ENCODE measurements at places on chromosomes 6 and 20.

DNA sequence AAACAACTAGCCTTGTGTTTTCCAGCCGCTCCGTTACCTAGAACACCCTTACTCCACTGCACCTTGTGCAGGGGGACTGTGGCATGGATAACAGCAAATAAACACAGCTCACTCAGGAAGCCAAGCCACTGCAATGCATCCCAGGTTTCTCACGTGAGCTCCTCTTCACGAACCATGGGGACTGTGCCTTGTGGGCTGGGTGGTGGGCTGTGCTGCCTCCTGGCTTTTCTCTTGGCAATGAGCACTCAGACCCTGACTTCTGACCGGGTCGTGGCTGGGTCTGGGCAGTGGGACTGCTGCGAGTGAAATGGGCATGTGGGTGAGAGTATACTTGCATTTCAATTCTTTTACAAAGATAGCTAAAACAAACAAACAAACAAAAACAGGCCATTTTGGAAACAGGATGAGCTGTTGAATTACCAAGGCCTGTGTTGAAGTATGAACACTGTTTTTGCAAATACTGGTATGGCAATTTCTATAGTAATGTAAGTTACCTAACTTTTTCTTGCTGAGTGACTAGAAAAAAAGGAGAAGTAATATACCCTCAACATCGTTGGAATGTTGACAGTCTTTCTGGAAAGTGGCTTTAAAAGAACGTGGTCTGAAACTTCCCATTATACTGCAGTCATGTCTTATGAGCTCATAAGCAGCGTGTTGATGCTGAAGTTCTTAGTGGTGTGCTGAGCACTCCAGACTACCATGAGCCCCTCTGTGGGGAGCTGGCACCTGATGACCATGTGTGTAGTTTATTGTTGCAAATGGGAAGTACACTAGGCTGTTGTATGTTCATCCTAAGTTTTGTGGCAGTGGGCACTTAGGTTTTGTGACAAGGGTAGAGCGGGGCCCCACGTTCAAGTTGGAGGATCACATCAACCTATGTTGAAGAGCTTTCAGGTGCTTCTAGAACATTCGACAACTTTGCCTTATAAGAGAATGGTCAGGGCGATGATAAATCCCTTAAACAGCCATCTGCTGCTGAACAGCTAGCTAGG, 120.4 kb downstream of the ARMC2 start:
- DNase-seq, result no peak

- peak; percentile 57 for DNase-seq
These were observed 58.8 kb upstream of the MAP7 start for GRCh38 chr6:136608991-136609390.

GRCh38 chr6:90294614-90294988, 2.0 kb downstream of the BACH2 start:
- DNase-seq, result no peak

DNA sequence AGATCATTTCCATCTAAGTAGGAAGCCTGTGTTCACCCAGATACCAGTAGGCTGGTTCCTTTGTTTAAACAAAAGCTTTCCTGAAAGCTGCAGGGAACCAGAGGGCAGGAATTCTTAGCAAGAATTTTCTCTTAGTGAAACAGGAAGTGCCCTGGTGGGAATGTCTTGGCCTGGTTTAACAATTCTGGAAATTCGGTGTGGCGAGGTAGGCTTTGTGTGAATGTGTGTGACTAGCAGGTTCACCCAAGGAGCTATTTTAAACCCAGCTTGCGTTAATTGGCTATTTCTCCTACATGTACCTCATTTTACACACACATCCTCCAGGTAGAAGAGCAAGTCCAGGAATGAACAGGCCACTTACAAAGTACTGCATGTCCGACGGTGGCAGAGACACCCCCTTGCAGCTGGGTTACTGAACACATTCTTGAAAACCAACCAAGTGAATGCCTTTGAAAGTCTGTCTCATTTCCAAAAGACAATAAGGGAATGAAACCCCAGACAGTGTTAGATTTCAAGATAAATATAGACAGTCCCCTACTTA, 64.6 kb downstream of the GFOD1 start:
- DNase-seq, result peak; percentile 42

- DNase-seq, result no peak
These were observed 88.1 kb upstream of the IFNGR1 start for GRCh38 chr6:137307163-137307854.

GRCh38 chr6:133499662-133500061, 258.5 kb downstream of the EYA4 start:
- DNase-seq, result no peak

DNA sequence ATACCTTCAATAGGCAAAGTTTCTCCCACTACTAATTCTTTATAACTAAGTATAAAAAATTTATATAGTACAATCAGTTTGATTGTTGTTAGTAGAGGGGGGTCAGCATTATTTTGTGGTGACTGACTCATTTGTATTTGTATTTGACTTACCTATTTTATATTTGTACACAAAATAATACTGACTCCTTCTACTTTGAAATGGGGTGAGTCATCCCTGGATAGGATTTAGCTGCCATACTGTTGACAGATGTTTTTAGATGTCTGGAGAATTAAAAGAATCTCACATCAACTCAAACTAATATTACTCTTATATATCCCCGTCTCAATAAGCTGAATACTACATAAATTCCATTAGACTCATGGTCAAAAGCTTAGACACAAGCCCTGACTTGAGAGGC, 114.9 kb downstream of the FRK start:
- DNase-seq, result peak; percentile 12

- DNase-seq, result no peak
These were observed 298.4 kb downstream of the BCKDHB start for GRCh38 chr6:80404889-80405288.

GRCh38 chr6:106514583-106514885, 114.8 kb downstream of the RTN4IP1 start:
- no peak for DNase-seq

GRCh38 chr6:44620922-44621321, 233.4 kb downstream of the CDC5L start:
- DNase-seq, result no peak

DNA sequence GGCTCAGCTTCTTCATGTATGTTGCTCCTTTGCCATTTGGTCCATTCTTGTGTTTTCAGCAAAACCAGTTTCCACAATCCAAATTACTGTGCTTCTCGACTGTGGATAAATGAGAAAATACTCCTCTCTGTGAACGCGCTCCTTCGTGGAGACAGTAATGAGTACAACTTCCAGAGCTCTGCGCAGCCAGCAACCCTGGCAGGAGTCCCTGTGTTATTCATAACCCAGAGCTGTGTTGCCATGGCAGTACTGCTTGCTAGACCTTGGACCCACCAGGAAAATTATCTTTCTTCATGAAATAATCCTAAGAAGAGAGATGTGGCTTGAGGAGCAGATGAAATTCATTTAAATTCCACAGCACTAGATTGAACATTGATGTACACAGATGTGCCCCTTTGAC, 73.7 kb downstream of the SLC22A3 start:
- DNase-seq, result no peak

- no peak for DNase-seq
These were observed 95.3 kb upstream of the BHLHE23 start for GRCh38 chr20:63101781-63102720.

- DNase-seq, result no peak
These were observed 7.3 kb downstream of the SDC4 start for GRCh38 chr20:45340951-45341350.

DNA sequence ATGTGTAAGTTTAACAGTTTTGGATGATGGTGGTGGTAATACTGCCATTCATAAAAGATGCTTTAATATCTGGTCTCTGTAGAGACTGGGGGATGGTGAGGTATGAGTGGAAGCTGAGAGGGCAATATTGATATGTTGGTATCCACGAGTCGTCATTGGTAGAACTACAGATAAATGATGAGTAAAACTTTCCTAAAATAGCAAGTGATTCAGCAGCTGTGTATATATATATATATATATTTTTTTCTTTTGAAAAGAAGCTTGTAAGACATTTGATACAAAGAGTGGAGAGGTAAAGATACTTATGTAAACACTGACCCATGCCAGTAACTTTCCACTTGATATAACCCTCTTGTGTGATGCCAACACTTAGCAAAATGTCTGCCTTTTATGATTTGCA, 41.7 kb upstream of the CITED2 start:
- no peak for DNase-seq

DNA sequence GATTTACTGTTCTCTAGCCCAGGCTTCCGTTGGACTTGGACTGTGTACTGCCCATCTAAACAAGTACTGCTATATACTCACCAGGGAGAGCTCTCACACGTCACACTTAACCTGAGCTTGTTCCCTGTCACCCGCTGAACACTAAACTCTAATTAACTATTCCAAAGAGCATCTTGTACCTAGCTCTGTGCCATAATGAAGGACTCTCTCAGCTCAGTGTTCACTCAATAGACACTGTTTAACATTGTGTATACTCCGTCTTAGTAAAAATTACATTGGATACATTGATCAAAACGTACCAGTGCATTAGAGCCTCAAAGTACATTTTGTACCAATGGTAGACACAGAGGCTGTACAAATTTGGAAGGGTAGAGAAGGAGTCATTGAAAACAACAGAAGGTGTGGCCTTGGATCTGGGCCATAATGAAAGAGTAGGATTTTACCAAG, 55.4 kb upstream of the EPHA7 start:
- DNase-seq, result no peak

GRCh38 chr6:69232911-69233448, 563.8 kb downstream of the LMBRD1 start:
- DNase-seq, result peak; percentile 32

GRCh38 chr6:148874698-148875293, 128.0 kb downstream of the UST start:
- DNase-seq, result no peak

DNA sequence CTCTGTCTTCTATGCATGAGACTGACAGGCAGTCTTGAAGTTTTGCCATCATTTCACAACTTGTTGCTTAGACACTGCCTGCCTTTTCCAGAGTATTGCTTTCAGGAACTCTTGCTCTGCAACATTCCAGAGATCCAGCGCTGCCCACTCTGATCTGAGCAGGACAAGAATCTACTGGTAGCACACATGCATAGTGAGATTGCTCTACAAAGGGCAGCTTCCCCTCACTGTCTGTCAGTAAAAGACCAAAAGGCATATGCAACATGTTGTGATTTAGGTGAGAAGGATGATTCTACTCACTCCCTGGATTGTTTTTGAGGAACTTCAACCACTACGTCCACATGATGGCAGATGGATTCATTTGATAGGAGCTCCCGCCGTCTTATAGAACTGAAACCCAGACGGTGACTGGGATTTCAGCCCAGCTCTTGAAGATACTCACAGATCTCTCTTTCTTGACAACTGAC, 259.1 kb downstream of the ARID1B start:
- DNase-seq, result no peak

- no peak for DNase-seq
These were observed 147.0 kb downstream of the CDH26 start for GRCh38 chr20:60104993-60105803.

GRCh38 chr20:41078329-41078728, 49.7 kb downstream of the TOP1 start:
- peak; percentile 75 for DNase-seq

GRCh38 chr20:13149371-13150105, 71.5 kb upstream of the ISM1 start:
- DNase-seq, result no peak

DNA sequence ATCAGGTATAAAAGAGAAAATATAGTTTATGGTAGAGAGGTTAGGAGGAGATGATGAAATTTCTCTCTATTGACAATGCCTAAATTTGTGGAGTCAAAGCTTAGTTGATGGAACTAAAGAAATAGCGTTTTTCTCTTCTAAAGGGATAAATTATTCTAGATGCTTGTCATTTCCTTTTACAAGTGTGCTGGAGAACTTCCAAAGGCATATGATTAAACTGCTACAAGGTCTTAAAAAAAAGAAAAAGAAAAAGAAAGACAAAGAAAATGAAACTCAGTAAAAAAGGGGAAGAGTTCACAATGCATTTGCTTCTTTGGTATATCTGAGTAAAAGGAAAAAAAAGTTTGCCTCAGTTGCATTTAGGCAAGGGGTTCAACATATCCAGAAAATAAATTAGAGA, 499.8 kb upstream of the PTCHD4 start:
- no peak for DNase-seq

DNA sequence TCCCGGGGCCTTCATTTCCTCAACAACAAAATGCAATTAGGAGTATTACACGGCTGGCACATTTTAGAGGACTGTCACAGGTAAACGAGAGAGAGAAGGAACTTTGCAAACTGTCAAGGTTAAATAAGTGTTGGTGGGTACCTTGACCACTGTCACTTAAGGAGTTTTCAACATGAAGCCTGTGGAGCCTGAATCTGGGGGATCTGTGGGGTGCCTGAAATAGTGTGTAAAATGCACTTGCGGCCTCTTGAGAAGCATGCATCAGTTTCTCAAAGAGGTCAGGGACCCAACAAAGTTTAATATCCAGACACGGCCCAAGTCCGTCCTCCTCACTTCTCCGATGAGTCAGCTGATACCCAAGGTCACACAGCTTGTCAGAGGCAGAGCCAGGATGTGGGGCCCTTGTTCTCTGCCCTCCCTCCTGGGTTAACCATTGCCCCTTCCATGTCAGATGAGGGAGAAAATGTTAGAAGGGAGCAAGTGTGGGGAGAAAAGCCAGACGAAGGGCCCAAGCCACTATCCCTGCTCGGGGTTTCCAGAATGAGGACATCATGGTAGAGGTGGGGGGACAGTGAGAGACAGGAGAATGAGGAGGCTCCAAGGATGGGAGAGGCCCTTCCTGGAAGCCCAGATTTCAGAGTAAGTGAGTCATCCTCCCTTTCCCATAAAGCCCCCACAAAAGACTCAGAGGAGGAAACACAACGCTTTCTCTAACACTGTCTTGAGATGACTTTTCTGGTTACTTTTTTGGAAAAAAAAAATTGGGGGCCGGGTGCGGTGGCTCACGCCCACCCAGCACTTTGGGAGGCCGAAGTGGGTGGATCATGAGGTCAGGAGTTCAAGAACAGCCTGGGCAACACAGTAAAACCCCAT, 42.2 kb downstream of the C6orf132 start:
- peak; percentile 80 for DNase-seq

Measured in A172 (cell line).